ENCODE measurements at places on chromosomes 7 and 10.

- DNase-seq, result no peak
Observed at GRCh38 chr7:4803397-4804241, 28.2 kb downstream of the AP5Z1 start.

DNA sequence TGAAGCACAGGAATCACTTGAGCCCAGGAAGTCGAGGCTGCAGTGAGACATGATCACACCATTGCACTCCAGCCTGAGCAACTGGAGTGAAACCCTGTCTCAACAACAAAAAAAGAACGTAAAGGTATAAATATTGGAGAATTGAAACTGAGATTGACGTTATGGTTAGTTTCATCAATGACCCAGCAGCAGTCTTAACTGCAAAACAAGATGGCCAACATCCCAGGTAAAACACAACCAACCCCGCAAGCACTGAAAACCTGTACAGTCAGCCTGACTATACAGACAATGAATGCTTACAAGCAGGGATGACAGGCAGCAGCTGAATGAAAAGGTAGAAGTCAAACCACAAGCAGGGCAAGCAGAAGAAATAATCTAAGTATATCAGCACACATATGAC lies 34.7 kb downstream of the WAPL start:
- DNase-seq, result no peak

GRCh38 chr10:6624392-6624791 lies 44.3 kb upstream of the PRKCQ start:
- DNase-seq, result peak; percentile 7

DNA sequence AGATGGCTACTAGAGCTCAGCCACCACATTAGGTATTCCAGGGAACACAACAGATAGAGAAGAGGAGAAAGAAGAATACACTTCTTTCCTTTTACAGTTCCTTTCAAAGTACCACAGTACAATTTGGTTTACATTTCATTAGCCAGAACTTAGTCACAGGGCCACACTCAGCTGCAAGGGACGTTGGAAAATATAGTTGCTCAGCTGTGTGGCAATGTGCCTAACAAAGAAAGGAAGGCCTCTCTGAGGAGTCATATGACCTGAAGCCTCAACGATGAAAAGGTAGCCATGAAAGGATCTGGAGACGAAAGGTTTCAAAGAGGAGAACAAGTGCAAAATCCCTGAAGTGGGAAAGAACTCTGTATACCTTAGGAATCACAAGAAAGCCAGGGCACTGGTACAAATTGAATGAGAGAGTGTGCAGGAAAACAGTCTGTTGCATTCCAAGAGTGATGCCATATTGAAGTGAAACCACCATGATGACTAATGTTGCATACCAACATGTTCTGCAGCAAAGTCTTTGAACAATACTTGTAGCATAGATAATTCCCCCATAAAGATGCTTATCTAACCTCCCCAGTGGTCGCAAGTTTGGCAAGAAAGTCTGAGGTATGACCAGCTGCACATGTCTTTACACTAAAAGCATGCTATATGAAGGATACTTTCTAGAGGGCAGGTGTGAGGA lies 278.9 kb downstream of the HPSE2 start:
- DNase-seq, result peak; percentile 8

DNA sequence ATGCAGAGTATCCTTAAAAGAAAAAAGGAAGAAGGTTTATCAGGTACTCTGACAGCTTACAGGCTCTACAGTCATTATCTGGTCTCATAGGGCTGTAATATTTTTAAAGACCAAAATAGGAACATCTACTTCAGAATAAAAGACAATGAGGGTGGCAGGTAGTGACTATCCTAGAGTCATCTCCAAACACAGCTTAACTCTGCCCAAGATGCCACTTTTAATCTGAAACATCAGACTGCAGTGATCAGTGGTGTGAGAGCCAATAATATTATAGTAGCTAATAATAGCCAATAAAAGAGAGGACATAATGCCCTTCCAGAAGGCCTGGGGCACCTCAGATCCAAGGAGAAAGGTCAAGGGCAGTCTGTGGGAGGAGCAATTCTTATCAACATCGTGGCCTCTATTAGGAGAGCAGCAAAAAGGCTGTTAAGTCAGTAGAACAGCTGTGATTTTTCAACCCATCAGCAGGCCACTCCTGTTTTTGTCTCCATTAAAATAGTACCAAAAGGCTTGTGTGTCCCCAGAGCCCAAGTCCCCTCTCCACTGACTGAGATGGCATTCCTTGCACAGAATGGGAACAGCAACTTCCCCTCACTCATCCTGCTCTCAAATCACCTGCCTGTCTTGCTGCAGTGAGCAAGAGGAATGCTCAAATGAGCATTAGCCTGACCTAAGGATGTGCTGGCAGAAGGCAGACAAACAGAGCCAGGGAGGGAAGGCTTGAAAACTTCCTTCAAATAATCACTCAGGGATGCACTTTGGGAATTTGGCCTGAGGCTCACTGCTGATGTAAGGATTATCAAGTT lies 20.7 kb upstream of the SPOCK2 start:
- no peak for DNase-seq

GRCh38 chr10:26457088-26457487 lies 18.9 kb downstream of the APBB1IP start:
- no peak for DNase-seq

DNA sequence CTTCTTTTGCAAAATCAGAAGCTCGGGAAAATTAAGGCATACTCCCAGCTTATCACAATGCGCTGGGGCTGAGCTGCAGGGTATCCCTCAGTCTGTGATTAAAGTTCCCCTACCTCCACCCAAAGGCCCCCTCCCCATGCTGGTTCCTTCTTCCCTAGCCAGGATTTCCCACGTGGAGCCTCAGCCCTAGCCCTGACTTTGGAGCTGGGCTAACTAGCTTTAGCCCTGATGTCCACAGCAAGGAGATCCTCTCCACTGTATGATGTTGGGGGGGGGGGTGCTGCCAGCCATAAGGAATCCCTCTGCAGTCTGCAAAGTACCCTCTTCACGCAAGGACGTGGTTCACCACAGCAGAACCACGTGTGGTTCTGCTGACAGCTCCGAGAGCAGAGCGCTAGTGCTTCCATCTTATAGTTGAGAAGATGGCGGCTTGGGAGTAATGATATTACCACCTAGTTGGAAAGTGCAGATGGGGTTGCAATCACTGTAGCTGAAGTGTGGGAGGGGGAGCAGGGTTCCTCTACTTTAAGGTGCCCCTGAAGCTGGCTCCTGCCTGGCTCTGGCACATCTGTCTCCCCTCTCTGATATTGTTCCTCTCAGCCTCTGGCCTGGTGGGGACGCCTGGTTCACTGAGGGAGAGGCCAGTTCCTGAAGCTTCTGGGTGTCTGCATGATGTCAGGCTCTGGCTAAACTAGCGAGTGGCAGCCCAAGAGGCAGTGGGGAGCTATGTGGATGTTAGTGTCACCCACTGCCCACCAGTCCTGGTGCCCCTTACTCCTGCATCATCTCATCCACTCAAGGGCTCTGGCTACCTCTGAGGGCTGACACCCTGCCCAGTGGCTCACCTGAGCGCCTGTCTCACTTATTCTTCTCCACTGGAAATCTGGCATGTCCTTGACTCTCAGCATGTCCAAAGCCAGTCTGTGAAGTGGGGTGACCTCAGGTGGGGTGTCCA lies 270.7 kb downstream of the RPS24 start:
- DNase-seq, result no peak

GRCh38 chr10:986881-987619 lies 1.2 kb upstream of the GTPBP4 start:
- peak; percentile 82 for DNase-seq
